ENCODE measurements at places on chromosomes 12 and 14. TPM values are rescaled to one million over a fixed set of nuclear protein-coding genes. Genes with fewer than 3 reads are reported as not detected.

- DNase-seq, result no peak
Measured at GRCh38 chr14:28381656-28382055, 384.9 kb upstream of the FOXG1 start.

The SRP54 gene
- total RNA-seq, result 55.5 TPM

The LRRIQ1 gene
- 0.38 TPM for total RNA-seq

The SIX6 gene
- not detected for total RNA-seq

GRCh38 chr12:97643924-97644323, 181.3 kb downstream of the RMST start:
- no peak for DNase-seq
